ENCODE measurements at places on chromosomes 5 and 9. TPM values are rescaled to one million over a fixed set of nuclear protein-coding genes. Genes with fewer than 3 reads are reported as not detected.

Gene HSPB3
- not detected for total RNA-seq

GRCh38 chr5:164335837-164336236 lies 830.4 kb downstream of the MAT2B start:
- DNase-seq: peak; percentile 49

- DNase-seq: peak; percentile 42
These were observed 668.3 kb downstream of the DNAH5 start for GRCh38 chr5:13276156-13276555.

GRCh38 chr5:40599676-40600075 lies 80.0 kb upstream of the PTGER4 start:
- DNase-seq: no peak

GRCh38 chr9:92432350-92432749 lies 8.1 kb upstream of the OMD start:
- no peak for DNase-seq

DNA sequence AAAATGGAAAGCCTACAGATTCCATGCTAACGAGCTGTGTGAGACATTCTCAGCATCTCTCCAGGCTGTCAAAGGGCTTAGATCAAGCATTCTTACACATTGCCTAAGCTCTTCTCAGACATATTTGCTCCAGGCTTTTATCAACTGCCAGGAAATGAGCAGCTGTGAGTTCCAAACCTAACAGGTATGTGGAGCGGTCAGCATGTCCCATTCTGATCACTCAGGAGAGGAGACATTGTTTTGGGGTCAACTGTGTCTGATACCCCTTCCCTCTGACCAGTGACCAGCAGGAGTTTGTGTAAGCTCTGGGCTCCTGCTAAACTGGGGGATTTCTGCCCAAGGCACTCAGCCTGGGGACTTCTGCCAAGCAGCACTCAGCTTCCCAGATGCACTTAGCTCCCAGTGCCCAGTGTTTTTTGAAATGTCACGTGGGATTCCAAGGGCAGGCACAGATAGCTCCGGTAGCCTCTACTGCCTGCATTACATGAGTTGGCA lies 229.1 kb downstream of the SEC61B start:
- no peak for DNase-seq

Measured in epithelial cell of proximal tubule (primary cell).